ENCODE measurements at places on chromosomes 13 and 19.

DNA sequence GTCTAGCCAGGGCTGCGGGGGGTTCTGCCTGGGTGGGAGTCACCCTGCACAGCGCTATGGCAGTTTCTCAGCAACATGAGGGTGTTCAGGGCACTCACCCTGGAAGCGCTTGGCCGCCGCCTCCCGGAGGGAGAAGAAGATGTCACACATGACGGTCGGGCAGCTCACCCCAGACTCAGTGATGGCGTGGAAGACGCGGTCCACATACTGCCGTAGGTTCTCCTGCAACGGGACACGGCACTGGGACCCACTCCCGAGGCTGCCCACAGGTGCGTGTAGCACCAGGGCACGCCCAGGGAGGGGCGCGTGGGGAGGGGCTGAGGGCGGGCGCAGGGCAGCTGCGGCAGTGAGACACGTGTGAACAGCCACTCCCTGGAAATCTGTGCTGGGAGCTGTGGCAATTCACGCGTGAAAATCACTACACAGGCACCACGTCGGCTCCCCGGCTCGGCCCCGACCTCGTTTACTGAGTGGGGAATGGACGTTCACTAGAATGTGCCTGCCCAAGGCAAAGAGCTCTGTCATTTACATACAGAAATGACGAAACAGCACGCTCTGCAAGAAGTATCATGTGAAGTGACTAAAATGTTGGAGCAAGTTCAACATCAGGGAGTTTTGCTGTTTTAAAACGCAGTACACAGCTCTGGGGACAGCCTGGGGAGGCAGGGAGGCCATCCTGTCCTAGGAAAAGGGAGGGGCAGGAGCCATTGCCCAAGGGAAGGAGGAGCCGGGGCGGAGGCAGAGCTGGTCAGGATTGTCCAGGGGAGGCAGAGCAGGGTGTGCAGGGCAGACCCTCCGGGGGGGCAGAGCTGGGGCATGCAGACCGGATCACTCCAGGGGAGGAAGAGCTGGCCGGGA is 41.5 kb upstream of the C13orf46 start:
- no peak for DNase-seq

GRCh38 chr13:91072486-91072885 is 275.0 kb upstream of the MIR17HG start:
- no peak for DNase-seq

- peak; percentile 41 for DNase-seq
Observed at GRCh38 chr13:19586904-19587634, 25.7 kb upstream of the TPTE2 start.

DNA sequence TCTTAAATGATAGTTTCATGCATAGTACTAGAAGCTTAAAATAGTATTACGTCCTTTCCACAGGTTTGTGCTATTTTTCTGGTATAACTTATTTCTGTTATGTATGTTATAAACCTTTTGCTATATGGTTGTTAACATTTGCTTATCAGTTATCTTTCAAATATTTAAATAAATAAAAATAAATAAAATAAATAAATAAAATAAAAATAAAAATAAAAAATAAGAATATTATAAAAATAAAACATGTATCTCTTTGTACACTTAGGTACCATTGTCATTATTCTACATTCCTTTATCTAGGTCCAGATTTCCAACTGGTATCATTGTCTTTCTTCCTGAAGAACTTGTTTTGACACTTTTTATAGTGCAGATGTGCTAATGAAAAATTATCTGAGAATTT is 1310.4 kb upstream of the SLC10A2 start:
- DNase-seq, result no peak

DNA sequence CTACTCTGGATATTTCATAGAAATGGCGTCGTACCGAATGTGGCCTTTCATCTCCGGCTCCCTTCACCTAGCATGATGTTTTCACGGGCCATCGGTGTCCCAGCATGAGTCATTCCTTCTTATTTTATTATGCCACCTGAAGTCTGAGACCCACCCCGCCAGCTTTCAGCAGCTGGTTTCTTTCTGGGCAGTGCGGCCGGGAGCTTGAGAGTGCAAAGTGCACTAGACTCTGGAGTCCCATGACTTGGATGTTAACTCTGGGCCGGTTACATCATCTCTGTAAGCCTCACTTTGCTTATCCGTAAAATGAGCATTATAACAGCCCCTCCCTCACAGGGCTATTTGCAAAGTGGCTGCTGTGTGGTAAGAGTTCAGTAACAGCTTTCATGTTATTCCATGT is 5.8 kb upstream of the KMT5C start:
- no peak for DNase-seq

DNA sequence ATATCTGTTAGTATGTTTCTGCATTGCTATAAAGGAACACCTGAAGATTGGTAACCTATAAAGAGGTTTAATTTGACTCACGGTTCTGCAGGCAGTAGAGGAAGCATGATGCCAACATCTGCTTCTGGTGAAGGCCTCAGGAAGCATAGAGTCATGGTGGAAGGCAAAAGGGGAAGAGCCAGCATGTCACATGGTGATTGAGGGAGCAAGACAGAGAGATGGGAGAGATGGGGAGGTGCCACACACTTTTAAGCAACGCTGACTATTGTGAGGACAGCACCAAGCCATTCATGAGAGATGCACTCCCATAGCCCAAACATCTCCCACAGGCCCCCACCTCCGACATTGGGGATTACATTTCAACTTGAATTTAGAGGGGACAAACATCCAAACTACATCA is 32.8 kb downstream of the COG6 start:
- no peak for DNase-seq

GRCh38 chr13:43905435-43906031 is 25.8 kb downstream of the LACC1 start:
- peak; percentile 93 for DNase-seq

DNA sequence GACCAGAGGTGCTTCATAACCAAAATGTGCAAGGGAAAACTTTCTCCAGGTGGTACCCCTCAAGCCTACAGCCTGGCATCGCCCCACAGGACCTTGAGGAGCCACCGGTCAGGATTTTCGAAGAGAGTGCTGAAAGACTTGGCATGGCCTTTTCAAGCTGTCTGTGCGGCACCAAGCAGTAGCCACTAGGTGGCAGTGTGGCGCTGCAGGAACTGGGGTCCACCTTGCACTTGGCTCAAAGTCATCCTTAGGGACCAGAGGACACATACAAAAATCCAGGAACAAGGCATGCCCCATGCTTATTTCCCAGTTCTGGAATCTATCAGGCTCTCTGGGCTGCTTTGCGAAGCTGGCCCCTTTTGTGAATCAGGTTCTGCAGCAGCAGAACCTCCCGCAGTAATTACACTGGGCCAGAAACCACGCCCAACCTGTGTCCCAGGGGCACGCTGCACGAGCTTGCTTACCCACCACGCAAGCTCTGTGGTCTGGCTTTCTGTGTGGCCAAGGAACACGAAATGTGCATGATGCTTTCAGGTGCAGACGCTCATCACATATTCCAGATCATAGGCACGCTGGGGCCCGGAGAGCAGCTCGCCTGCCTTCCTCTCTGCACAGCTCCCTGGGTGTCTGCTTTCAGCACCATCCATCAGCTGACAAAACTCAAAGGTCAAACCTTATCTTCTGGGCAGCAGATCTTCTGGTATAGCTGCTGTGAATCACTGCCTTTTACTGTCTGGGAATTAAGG is 87.2 kb downstream of the SLC7A1 start:
- peak; percentile 88 for DNase-seq

- DNase-seq, result no peak
Observed at GRCh38 chr13:68027306-68027705, 797.2 kb upstream of the PCDH9 start.

GRCh38 chr13:46387064-46387851 is at the start of gene RUBCNL:
Gene RUBCNL, minus strand, starts transcription at chr13:46387252. Its CDS starts 14,777 bp downstream, at chr13:46372475.
- peak; percentile 45 for DNase-seq

GRCh38 chr13:60720590-60720989 is 323.6 kb downstream of the TDRD3 start:
- no peak for DNase-seq

DNA sequence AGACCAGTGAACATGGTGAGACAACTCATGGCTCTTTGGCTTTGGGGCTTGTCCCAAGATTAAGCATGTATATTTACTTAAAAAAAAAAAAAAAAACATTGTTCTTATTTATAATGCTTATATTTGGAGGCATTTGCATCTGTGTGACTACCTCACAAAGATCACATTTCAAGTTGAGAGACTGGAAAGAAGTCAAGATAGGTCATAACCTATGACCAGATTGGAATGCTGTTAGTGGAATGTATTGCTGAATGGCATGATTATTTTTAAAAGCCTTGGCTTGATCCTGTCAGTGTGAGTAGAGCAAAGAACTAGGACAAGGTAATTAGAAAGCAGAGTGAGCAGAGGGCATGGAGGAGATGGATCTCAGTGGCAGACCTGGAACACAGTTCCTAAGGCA is 214.6 kb downstream of the OXGR1 start:
- DNase-seq, result no peak

GRCh38 chr13:103102482-103102881 is 36.3 kb upstream of the SLC10A2 start:
- DNase-seq, result no peak

GRCh38 chr13:50735071-50735470 is 108.4 kb downstream of the DLEU7 start:
- no peak for DNase-seq

- DNase-seq, result no peak
Observed at GRCh38 chr13:109209526-109209925, 576.9 kb downstream of the IRS2 start.

DNA sequence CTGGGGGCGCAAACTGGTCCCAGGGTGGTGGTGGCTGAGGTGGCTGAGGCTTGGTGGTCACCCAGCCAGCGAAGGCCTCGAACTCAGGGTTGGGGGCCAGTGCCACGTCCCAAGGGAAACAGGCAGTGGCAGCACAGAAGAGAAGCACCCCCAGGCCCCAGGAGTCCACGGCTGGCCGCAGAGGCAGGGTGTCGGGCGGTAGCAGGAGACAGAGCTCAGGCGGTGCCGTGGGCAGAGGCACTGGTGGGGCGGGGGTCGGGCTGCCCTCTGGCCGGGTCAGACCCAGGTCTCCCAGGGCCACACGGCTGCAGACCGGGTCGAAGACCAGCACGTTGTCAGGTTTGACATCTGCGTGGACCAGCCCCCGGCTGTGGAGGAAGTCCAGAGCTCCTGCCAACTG is 4.2 kb upstream of the SBK2 start:
- no peak for DNase-seq

- no peak for DNase-seq
Observed at GRCh38 chr13:24212674-24213073, 52.2 kb downstream of the SPATA13 start.
